NCI-H1930 (cell line): ENCODE measurements at places on chromosomes 13 and 19.

DNA sequence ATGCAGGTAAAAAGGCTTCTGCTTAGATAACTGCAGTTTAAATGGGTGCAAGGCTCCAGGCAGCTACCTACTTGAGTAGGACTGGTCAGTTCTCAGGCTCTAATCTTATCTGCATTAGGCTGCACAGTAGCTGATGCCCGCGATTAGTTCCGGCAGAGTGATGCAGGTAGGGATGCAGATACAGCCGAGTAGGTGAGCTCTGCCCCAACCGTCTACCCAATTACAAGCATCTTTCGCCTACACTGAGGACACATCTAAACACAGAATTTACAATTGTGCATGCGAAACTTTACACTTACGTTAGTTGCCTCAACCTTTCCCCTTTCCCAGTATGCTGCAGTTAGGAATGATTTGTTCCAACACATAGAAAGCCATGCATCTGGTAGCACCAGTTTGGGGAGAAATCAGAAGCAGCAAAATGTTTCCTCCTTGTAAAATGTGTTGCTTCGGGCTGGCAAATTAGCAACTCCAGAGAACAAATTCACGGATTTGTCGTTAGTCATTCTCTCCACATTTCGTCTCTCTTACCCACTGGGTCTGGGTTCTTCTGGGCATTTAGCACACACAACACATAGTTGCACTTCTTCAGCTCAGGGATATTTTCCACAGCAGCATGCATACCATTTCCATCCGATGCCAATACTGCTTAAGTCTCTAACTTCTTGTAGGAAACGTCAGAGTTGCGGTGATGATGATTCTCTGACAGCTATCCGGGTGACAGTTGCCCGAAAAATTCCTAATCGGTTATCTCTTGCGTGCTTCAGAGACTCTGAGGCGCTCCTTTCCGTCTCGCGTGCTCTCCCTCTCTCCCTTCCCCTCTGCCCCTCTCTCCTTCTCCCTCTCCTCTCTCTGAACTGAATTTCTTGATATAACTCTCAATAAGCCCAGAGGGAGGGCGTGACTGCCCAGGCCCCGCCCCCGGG lies at the start of gene PCDH9:
Gene PCDH9 (minus strand): TSS at position 856 of the 923 bp plus-strand sequence. CDS start 1,896 bp downstream, outside the sequence.
- DNase-seq, result no peak

DNA sequence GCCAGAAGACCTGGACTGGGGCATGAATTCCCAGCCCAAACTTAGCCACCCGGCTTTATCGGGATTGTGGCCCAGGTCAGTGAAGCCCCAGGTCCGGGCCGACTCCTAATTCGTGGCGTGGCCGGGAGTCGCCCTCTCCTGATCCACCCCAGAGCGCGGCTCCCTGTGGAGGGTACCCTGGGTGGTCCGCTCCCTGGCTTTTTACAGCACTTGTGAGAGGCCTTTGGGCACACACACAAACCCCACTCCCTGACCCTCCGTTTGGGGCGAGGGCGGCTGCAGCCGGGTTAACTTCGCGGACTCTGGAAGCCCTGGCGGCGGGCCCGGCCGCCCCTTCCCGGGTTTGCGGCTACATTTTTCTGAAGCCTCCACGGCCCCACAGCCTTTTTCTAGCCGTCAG lies 56.4 kb downstream of the ZNF568 start:
- no peak for DNase-seq

GRCh38 chr19:17112271-17112670 lies 36.7 kb downstream of the MYO9B start:
- DNase-seq, result no peak

- peak; percentile 58 for DNase-seq
Observed at GRCh38 chr19:28289295-28290063, 923.5 kb downstream of the UQCRFS1 start.

DNA sequence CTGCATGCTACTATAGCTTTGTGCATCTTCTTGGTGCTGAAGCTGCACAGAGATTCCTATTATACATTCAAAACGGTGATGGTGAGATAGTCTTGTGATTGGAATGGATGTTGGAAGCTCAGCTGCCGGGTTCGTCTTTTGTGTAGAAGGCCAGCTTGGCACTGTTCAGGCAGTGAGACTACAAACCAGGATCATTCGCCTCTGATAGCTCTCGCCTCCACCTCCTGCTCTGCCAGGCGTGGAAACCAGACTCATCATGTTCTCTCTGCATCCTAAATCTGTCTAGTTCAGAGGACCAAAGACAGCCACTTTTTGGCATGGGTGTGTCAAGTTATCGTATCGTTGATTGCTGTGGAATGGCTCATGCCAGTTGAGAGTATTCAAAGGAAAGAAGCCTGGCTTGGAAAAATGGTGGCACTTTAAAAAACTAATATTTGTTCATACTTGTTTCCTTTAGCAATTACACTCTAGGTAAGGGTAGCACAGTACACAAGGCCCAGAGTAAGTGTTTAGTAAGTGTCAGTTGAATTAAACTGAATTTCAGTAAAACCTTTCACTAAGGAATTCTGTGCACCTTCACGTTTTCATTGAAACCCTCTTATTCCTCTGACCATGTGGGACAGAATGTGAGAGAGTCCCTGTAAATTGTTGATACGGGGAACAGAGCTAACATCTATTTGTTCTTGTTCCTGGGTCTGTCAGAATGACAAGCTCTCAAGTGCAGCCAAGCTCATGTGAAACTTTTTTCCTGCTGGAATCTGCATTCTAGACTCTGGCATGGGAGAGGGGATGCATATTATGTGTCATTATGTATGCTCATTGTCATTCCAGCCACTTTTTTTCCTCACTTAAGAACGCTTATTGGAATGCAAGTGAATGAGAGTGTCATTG lies 69.8 kb downstream of the DPY19L3 start:
- DNase-seq, result no peak
